Mesenchymal stem cell (in vitro differentiated cells and primary cell): ENCODE measurements at places on chromosomes 13 and 19.

GRCh38 chr19:14673088-14673487, 1.6 kb downstream of the ADGRE3 start:
- no peak overlapping the region for H3K27ac ChIP-seq
- H3K4me1 ChIP-seq = no peaks in the 10 kb centered on the region
- no peaks in the 10 kb centered on the region for H3K27me3 ChIP-seq
- DNase-seq = no peak
- no peaks in the 10 kb centered on the region for H3K36me3 ChIP-seq

DNA sequence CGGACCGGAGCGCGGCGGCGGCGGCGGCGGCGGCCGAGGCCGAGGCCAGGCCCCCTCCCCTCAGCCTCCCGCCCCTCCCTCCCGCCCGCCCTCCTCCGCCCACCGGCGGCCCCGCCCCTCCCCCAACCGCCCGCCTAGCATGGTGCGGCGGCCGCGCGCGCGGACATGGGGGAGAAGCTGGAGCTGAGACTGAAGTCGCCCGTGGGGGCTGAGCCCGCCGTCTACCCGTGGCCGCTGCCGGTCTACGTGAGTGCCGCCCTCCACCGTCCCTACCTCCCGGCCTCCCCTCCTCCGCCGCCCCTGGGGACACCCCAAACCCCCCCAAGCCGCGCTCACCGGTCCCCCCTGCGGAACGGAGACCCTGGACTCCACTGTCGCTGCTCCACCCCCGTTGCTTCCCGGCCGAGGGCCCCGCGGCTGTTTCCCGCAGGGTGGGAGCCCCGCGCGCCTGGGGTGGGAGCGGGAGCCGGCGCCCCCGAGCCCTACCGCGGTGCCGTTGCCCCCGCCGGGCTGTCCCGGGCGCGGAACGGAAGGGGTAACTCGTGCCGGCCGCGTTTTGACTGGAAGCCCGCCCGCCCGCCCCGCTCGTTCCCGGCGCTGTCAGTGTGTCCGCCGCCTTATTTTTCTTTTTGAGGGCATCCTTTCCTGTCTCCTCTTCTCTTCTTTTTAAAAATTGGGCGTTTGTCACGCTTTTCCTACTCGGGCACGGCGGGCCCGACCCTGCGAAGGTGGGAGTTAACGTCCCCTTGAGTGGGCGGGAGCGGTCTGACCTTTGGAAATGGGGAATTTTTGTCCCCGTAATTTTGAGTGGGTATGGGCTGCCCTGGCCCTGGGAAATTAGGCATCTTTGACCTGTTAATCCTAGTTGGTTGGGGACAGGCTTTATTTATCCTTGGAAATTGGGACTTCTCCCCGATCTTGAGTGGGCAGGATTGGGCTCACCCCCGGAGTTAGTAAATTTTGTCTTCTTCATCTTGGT, 576 bp downstream of the DOT1L start:
- H3K27ac ChIP-seq = peak overlapping the region; percentile 69
- peak; percentile 39 for DNase-seq
- no peaks in the 10 kb centered on the region for H3K27me3 ChIP-seq

GRCh38 chr13:113887700-113888201, 23.9 kb upstream of the GAS6 start:
- peaks cover 3% of the 10 kb centered on the region for H3K4me1 ChIP-seq
- no peak overlapping the region for H3K27ac ChIP-seq
- no peaks in the 10 kb centered on the region for H3K27me3 ChIP-seq
- no peak overlapping the region for H3K4me3 ChIP-seq

DNA sequence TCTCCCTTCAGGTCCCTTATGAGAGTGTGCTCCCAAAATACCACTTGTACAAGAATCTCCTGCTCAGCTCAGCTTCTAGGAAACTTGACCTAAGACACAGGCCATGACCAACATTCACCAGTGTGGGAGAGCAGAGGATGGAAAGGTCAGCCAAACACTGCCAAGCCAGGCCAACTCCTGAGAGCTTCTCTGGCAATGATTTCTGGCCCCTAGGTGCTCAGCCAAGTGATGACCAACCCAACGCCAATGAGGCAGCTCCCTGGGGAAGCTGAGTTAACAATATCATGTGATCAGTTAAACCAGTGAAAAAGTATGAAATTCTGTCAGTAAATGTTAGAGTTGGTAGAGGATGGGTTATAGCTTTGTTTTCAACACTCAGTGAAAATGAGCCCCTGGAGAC, 49.1 kb upstream of the FLT1 start:
- H3K36me3 ChIP-seq = no peaks in the 10 kb centered on the region
- no peaks in the 10 kb centered on the region for H3K4me1 ChIP-seq
- no peak overlapping the region for H3K4me3 ChIP-seq
- H3K27ac ChIP-seq = no peak overlapping the region

- DNase-seq = no peak
- no peak overlapping the region for H3K27ac ChIP-seq
- H3K4me1 ChIP-seq = no peaks in the 10 kb centered on the region
- H3K27me3 ChIP-seq = no peaks in the 10 kb centered on the region
- no peak overlapping the region for H3K4me3 ChIP-seq
- peaks cover 9% of the 10 kb centered on the region for H3K36me3 ChIP-seq
Measured at GRCh38 chr13:32179708-32180107, 135.5 kb downstream of the ZAR1L start.

DNA sequence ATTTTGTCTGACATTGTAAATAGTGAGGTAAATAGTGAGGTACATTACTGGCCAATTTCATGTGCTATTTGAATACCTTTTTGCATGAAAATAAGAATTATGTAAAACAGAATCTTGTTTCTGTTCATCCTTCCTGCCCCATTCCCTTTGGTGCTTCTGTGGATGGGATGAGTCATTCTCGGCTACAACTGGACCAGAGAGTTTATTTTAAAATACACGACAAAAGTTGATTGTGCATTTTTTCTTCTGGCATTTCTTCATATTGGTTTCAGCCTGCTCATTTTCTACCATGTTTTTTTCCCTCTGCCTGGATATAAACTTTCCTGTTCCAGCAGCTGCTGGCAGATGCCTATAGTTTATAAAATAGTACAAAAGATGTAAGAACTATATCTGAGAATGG, 107.5 kb downstream of the CYSLTR2 start:
- no peak overlapping the region for H3K27ac ChIP-seq
- no peaks in the 10 kb centered on the region for H3K4me1 ChIP-seq
- no peak overlapping the region for H3K4me3 ChIP-seq
- H3K36me3 ChIP-seq = no peaks in the 10 kb centered on the region
- no peaks in the 10 kb centered on the region for H3K27me3 ChIP-seq

DNA sequence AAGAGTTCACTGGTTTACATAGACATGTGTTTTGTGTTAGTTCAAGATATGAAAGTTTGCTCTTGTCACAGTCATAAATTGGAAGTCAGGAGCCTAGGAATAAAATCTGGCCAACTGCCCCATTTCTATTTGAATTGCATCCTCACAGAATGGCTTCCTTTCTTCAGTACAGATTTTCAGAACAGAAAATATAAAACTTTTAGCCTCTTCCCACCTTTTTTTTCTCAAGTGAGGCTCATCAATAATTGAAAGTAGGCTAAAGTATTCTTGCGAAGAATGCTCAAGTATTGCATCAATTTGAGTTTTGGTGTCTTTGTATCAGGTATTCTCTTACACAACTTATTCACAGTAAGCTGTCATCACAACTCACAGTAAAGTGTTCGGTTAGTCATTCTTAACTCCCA, 802.7 kb downstream of the PCDH9 start:
- H3K4me1 ChIP-seq = no peaks in the 10 kb centered on the region
- H3K27ac ChIP-seq = no peak overlapping the region
- no peak overlapping the region for H3K4me3 ChIP-seq
- no peak for DNase-seq
- no peaks in the 10 kb centered on the region for H3K36me3 ChIP-seq
- no peaks in the 10 kb centered on the region for H3K27me3 ChIP-seq

GRCh38 chr13:108938155-108938554, 308.7 kb downstream of the MYO16 start:
- H3K36me3 ChIP-seq = no peaks in the 10 kb centered on the region
- no peak overlapping the region for H3K4me3 ChIP-seq
- H3K4me1 ChIP-seq = no peaks in the 10 kb centered on the region
- no peak for DNase-seq
- no peak overlapping the region for H3K27ac ChIP-seq

GRCh38 chr13:98537740-98538139, 39.2 kb downstream of the STK24 start:
- no peak overlapping the region for H3K27ac ChIP-seq
- no peaks in the 10 kb centered on the region for H3K36me3 ChIP-seq
- peaks cover 13% of the 10 kb centered on the region for H3K4me1 ChIP-seq
- DNase-seq = no peak
- no peaks in the 10 kb centered on the region for H3K27me3 ChIP-seq

DNA sequence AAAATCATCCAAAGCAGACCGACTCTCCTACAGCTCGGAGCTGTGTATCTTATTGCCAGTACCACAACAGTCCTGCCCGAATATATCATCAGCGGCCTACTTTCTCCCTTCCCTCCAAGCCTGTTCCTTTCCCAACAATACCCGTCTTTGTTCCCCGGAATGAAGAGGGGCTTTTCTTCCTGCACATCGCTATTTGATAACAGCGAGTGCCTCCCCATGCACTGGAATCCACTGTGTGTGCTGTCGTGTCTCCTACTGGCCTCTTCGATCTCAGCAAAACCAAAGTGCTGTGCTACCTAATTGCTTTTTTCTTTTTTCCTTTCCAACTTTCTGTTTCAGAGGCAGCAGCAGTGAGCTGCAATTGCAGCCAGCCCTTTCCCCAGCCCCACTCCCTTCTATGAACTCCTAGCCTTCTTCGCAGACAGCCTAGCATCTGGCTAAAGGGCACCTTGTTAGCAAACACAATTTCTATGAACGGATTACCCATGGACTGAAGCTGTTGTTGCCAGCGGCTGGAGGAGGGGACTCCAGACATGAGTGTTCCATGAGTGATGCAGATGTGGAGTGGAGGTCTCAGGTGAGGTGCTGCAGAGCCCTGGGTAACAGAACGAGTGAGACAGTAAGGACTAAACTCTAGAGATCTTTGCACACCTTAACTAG, 43.4 kb downstream of the EFNB2 start:
- peaks cover 29% of the 10 kb centered on the region for H3K36me3 ChIP-seq
- no peak overlapping the region for H3K27ac ChIP-seq
- no peaks in the 10 kb centered on the region for H3K4me1 ChIP-seq
